ENCODE measurements at places on chromosomes 11 and 22. TPM values are rescaled to one million over a fixed set of nuclear protein-coding genes. Genes with fewer than 3 reads are reported as not detected.

The TYR gene
- total RNA-seq: not detected

The MMP27 gene
- total RNA-seq: not detected

The CSF2RB gene
- not detected for total RNA-seq

The RIMBP3C gene
- 0.11 TPM for total RNA-seq

The RTN4R gene
- 0.77 TPM for total RNA-seq

The THY1 gene
- total RNA-seq: 162 TPM

The AGBL2 gene
- 0.66 TPM for total RNA-seq

The LMNTD2 gene
- 0.11 TPM for total RNA-seq

The TMEM132A gene
- 48.5 TPM for total RNA-seq

The ASPHD2 gene
- total RNA-seq: 1.00 TPM

The TMEM121B gene
- total RNA-seq: 0.11 TPM

The SMTNL1 gene
- total RNA-seq: not detected

The RCOR2 gene
- total RNA-seq: 2.0 TPM

The VSIG10L2 gene
- total RNA-seq: 0.22 TPM

The PMM1 gene
- 36.0 TPM for total RNA-seq

The ZP1 gene
- total RNA-seq: not detected

The SSH3 gene
- total RNA-seq: 15.6 TPM

The CTSW gene
- total RNA-seq: 0.12 TPM

The LARGE2 gene
- total RNA-seq: not detected

The ELMOD1 gene
- 1.1 TPM for total RNA-seq

The SCUBE2 gene
- 3.4 TPM for total RNA-seq

The OR4S2 gene
- not detected for total RNA-seq

The OR2AG1 gene
- total RNA-seq: not detected

The SPI1 gene
- total RNA-seq: not detected

The INS gene
- not detected for total RNA-seq

The OR51F1 gene
- not detected for total RNA-seq

The POU2AF2 gene
- total RNA-seq: not detected

The OVOL1 gene
- total RNA-seq: not detected

The YAP1 gene
- 240 TPM for total RNA-seq

The PPP6R3 gene
- total RNA-seq: 120 TPM

The PIWIL4 gene
- 1.4 TPM for total RNA-seq

The WNT11 gene
- total RNA-seq: not detected

The LRRC4C gene
- total RNA-seq: under 0.01 TPM

The ANGPTL5 gene
- total RNA-seq: not detected

The ART1 gene
- not detected for total RNA-seq

The IGLL1 gene
- not detected for total RNA-seq

The PIH1D2 gene
- total RNA-seq: 2.2 TPM

The MMP12 gene
- total RNA-seq: not detected

The SYCE3 gene
- not detected for total RNA-seq

The APOL5 gene
- not detected for total RNA-seq

The TMPRSS4 gene
- total RNA-seq: not detected

The PHF21B gene
- under 0.01 TPM for total RNA-seq

The PRG3 gene
- total RNA-seq: not detected

The HBG2 gene
- not detected for total RNA-seq

The DNAJB7 gene
- total RNA-seq: not detected

The ISX gene
- not detected for total RNA-seq

The RFPL3 gene
- not detected for total RNA-seq

The RAB3IL1 gene
- 19.1 TPM for total RNA-seq

The CWF19L2 gene
- total RNA-seq: 13.2 TPM

The OR5B21 gene
- not detected for total RNA-seq
